NCI-H1092 (cell line): ENCODE measurements at places on chromosomes 1 and 21.

- DNase-seq: no peak
Measured at GRCh38 chr1:161954050-161954449, 69.6 kb downstream of the OLFML2B start.

- DNase-seq: no peak
Measured at GRCh38 chr21:45914321-45914845, 67.2 kb upstream of the COL6A1 start.

- DNase-seq: no peak
Measured at GRCh38 chr1:47191940-47192457, 2.2 kb upstream of the PDZK1IP1 start.

DNA sequence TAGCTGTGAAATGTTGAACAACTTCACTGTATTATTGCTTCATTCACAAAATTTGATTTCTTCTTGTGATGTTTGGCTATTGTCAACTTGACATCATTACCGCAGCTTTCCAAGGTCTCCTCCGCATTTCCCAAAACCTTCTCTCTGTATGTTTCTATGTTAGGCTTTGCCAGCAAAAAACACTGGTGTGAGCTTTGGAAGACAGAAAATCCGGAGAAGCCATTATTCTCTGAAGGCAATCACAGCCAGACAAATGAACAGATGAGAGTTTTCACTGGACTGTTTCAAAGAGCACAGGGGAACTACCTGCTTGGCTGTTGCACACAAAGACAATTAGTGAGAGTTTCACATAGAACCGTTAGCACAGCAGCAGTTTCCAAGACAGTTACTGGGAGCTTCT lies 609.6 kb downstream of the BRINP3 start:
- no peak for DNase-seq

DNA sequence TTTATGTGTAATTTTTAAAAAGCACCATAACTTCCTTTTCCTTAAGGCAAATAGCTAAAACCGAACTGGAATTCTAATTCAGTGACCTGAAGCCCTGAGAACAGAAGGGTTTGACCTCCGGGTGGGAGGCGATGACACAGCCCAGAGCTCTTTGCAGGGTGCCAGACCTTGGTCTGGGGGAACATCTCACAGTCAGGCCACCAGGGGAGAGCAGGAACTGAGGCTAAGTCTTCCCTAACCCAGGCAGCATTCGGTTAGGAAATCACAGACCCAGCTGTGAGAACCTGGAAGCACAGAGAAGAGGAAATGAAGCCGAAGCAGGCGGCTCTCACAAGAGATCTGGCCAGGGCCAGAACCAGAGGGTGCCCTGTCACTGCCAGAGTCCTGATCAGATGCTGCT lies 444.8 kb downstream of the TTLL7 start:
- no peak for DNase-seq

- peak; percentile 89 for DNase-seq
Measured at GRCh38 chr1:21574466-21575151, 65.4 kb downstream of the ALPL start.

- no peak for DNase-seq
Measured at GRCh38 chr1:233668725-233669294, 54.9 kb downstream of the KCNK1 start.

- no peak for DNase-seq
Measured at GRCh38 chr1:211870156-211870555, 39.6 kb upstream of the LPGAT1 start.

DNA sequence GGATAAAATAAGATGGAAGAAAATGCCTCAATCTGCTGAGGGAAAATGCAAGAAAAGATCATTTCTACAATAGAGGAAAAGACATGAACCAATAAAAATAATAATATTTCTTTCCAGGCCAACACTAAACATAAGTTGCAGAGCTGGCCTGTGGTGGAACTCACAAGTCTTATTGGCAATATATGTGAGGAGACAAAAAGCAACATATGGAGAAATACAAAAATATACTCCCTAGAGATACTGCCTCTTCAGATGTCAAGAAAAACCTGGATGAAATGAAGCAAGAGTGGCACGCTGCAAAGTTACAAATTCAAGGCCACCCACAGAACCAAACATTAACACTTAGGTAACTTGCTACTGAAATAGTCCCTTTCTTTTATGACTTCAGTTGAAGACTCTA lies 264.9 kb upstream of the FMN2 start:
- DNase-seq: no peak

- DNase-seq: no peak
Measured at GRCh38 chr1:183077097-183077496, 53.9 kb downstream of the LAMC1 start.

DNA sequence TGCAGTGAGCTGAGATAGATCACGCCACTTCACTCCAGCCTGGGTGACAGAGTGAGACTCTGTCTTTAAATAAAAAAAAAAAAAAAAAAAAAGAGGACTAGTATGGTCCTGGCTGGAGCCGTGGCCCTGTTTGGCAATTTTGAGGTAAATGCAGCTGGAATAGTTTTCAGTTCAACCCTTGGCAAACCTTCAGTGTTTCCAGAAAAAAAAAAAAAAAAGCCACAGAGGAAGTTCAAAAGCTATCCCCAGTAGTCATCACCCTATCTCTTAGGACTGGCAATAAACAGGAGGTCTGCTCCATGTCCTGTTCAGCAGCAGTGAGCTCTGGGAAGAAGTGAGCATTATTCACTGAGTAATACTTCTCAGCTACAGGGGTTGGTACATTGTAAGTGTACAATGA lies 56.8 kb upstream of the ERRFI1 start:
- no peak for DNase-seq

GRCh38 chr1:199867601-199868000 lies 159.9 kb upstream of the NR5A2 start:
- DNase-seq: no peak

DNA sequence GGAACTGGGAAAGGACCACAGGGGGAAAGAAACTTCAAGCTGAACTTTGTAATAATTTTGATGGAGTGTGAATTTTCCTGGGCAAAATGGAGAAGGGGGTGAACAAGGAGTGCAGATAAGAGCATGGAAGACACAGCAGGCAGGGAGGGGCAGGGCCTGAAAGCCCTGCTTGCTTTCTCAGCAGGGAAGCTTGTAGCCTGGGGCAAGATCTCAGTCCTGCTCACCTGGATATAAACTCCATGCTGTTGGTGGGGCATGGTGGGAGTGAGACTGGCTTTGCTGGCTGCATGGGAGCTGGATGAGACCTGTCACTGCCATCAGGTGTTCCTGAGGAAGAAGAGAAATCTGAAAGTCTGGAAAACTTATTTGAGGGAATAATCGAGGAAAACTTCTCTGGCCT lies 58.7 kb upstream of the RC3H1 start:
- no peak for DNase-seq

GRCh38 chr1:32341971-32342370 lies 5.9 kb upstream of the MARCKSL1 start:
- DNase-seq: no peak

DNA sequence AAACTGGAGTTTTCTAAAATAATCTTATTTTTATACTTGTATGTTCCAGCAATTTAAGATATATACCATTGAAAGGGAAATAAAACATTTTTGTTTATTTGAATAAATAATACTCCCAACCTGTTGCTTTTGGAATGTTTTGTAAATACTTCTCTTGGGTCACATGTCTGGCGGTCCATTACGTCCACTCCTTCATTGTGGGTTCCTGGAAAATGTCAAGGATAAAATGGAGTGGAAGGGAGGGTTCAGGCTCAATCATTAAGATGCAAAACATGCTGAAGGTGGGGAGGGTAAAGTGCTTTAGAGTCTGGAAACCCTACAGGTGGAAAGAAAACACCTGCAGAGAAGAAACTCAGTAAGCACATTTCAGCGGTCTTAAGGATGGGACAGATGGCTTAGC lies 34.2 kb upstream of the FAM3B start:
- no peak for DNase-seq

DNA sequence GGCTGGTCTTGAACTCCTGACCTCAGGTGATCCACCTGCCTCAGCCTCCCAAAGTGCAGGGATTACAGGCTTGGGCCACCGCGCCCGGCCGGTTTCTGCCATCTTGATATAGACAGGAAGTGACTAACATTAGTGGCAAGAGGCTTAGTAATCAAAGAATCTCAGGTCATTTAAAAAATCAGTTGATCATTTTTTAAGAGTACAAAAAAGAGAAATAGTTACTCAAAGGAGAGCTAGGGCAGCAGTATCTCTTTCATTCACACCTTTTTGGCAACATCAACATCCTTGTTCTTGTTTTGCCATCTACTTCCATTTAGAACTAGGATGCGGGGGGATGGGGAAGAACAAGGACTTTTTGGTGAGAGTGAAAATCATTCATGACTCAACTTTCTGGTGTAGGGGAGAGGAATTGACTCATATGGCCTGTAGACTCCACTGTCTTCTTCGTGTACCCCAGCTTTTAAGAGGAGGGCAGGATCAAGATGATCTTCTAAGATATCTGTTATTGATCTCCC lies 8.8 kb downstream of the FCRLB start:
- no peak for DNase-seq

DNA sequence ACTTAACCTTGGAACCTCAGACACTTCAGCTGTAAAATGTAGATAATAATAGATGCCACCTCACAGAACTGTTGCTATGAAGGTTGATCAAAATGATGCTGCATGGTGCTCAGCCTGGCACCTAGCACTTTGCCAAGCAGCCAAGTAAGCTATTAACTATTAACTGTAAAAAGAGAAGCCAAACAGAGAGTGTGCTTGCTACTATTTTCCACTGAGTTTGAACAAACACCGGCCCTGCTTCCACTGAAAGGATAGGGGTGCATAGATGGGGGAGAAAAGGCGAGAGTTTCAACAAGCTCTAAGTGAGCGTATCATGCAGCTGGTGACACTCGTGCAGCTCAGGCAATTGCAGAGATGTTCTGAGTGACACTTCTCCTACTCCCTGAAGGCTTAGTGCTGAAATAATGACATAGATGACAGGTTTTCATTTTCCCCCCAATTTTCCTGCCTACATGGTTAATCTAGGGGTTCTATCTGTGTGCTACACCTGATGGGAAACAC lies 78.2 kb downstream of the GPR88 start:
- no peak for DNase-seq

DNA sequence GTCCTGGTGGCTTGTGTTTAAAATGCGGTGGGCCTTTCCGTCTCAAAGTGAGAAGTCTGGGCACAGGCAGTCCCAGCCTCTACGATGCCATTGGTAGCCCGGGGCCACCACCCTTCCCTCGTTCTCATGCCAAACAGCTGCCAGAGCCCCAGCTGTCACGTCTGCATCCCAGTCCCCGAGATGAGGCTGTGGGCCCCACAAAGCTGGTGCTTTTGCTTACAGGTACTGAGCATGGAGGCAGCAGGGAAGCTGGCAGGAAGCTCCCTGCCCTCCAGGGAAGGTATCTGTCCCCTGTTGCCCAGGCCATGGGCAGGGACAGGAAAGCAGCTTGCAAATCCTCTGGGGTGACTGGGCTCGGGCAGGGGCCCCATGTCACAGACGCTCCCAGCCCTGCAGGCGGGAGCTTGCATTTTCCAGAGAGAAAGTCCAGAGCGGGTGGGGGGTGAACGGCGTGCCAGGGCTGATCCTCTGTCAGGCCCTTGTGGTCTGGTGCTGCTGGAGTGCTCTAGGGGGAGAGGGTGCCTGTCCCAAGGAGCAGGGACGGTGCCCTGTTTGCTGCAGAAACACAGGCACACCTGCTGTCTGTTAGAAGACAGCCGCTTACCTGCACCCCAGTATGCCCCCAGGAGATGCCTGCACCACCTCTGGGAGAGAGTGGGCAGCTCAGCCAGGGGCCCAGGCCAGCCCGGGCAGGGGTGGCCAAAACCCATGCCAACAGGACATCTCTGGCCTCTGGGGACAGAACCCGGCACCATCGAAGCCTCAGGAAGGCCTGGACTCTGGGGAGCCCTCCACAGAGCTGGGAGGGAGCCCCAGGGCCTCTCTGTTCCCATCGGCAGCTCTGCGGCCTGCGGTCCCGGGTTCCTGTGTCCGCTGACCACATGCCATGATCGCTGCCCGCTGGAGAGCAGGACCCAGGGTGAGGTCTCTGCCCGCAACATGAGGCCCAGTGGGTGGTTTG lies 45.9 kb downstream of the SLX9 start:
- no peak for DNase-seq

GRCh38 chr1:230558324-230558723 lies 84.0 kb upstream of the COG2 start:
- no peak for DNase-seq

- DNase-seq: no peak
Measured at GRCh38 chr1:214933375-214933774, 149.2 kb upstream of the KCNK2 start.

GRCh38 chr21:29218749-29219148 lies 80.0 kb upstream of the BACH1 start:
- no peak for DNase-seq

DNA sequence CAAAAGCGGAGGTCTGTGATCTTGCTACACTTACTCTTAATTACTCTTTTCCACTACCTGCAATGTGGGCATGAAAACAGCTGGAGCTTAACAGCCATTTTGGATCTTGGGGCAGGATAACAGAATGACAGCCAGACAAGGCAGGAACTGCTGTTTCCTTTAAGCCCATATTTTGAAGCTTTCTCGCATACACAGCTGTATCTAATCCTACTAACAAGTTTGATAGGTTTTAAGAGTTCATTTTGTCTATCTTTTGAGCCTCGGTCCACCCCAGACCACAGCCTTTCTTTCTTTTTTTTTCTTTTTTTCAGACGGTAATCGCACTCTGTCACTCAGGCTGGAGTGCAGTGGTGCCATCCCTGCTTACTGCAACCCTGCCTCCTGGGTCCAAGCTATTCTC lies 42.4 kb upstream of the CRB1 start:
- DNase-seq: no peak
